Left lung (tissue), 14 donors: ENCODE measurements at places on chromosomes 2 and 18. TPM values are rescaled to one million over a fixed set of nuclear protein-coding genes. Genes with fewer than 3 reads are reported as not detected.

The ANKRD62 gene
- polyA plus RNA-seq: 0.10 TPM

The COX7A2L gene
- 188 TPM for polyA plus RNA-seq

GRCh38 chr2:98547092-98547790, 61.1 kb downstream of the COA5 start:
- no peak for DNase-seq

GRCh38 chr2:241154915-241155314, 4.6 kb downstream of the PPP1R7 start:
- no peak for DNase-seq
